Large intestine (tissue), 12 donors: ENCODE measurements at places on chromosomes 5 and 9.

DNA sequence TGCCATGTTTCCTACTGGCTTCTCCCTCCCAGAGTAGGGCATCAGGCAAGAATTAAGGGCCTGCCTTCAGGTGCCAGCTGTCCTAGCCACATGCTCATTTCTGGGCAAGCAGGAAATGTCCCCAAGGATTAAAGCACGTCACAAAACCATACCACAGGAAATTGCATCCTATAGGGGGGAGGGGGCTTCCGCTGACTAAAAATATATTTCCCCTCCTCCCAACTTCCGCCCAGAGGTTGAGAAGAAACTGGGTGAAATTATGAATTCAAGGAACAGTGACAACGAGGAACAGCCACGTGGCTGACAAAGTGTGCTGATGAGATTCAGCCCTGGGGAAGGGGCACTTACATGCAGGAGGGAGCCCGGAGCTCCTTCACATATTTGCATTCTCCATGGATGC, 4.1 kb downstream of the HBEGF start:
- peaks cover 24% of the 10 kb centered on the region for H3K4me1 ChIP-seq
- H3K36me3 ChIP-seq = peaks cover 2% of the 10 kb centered on the region
- H3K27ac ChIP-seq = no peak overlapping the region
- H3K27me3 ChIP-seq = peaks cover 4% of the 10 kb centered on the region

DNA sequence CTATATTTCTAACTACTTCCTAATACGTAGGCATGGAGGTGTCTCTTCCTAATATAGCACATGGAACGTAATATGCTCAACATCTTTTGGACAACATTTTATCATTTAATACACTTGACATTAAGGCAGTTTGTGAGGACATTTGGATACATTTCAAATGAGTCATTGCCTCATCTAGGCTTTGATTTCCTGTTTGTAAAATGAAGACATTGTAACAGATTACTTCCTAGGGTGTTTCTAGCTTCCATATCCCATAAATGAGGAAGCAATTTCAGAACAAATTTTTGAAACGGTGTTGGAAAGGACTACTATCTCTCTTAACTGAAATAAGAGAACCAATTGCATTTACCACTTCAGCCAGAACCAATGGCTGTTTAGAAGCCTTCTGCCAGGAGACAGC, 38.7 kb downstream of the SLC28A3 start:
- H3K27me3 ChIP-seq = no peaks in the 10 kb centered on the region
- H3K36me3 ChIP-seq = no peaks in the 10 kb centered on the region
- no peak overlapping the region for H3K27ac ChIP-seq
- no peaks in the 10 kb centered on the region for H3K4me1 ChIP-seq
- DNase-seq = no peak

- DNase-seq = no peak
- no peaks in the 10 kb centered on the region for H3K36me3 ChIP-seq
- no peak overlapping the region for H3K27ac ChIP-seq
These were observed 7.7 kb upstream of the PTPDC1 start for GRCh38 chr9:94076557-94076956.

DNA sequence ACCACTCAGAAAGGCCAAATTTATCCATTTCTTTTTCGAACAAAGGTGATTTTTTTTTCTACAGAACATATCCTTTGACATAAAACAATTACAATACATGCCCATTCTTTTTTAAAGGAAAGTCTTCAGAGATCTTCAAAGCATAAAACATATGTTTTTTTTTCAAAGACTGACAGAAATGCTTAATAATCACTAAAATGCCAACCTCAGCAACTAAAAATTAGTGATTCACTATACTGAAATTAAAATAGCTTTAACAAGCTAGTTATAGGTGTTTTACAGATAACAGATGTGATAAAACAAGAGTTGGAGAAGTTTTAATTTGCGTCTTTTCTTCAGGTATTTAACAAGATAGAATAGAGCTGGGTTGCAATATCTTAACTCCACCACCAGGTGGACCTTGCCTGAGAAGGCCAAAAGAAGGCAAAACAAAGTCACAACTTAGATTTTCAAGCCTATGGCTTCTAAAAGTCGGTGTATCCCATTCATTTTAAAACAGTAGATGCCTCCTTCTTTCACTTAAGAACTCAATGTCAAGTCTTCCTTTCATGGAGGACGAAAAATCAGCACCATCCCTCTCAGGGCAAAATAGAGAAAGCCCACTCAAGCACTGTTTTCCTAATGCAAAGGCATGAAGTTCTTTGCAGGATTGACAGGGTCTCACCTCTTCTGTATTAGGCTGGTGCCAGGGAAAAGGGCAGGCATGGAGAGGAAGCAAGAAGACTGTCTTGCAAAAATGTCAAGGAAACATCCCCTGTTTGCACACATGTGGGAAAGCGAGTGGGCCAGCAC, 31.1 kb upstream of the CPLX2 start:
- H3K27ac ChIP-seq = no peak overlapping the region
- H3K4me1 ChIP-seq = no peaks in the 10 kb centered on the region

GRCh38 chr5:6338871-6339270, 39.5 kb downstream of the MED10 start:
- H3K4me3 ChIP-seq = no peak overlapping the region
- no peak for DNase-seq
- no peaks in the 10 kb centered on the region for H3K27me3 ChIP-seq

GRCh38 chr9:6689893-6690674, 44.6 kb upstream of the GLDC start:
- no peaks in the 10 kb centered on the region for H3K4me1 ChIP-seq
- no peak for DNase-seq
- H3K4me3 ChIP-seq = no peak overlapping the region
- no peaks in the 10 kb centered on the region for H3K36me3 ChIP-seq

DNA sequence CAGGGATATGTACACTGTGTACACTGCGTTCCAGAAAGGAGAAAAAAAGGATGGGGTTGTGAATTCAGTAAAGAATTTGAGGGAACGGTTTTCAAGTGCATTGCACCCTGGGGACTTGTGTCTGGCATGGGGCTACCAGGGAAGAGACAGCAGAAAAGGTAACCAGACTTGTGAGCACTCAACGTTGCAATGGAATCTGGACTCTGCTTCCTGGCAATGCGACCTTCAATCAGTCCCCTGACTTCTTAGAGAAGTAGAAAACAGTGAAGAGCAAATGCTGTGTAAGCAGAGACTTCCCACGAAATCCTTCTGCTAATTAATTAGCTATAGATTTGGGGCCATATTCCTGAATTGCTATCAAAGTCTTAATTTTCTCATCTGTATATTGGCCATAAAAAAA, 36.3 kb downstream of the MACIR start:
- H3K4me1 ChIP-seq = no peaks in the 10 kb centered on the region
- no peaks in the 10 kb centered on the region for H3K36me3 ChIP-seq
- H3K27me3 ChIP-seq = no peaks in the 10 kb centered on the region
- DNase-seq = peak; percentile 57
- H3K4me3 ChIP-seq = no peak overlapping the region
- H3K27ac ChIP-seq = peak overlapping the region; percentile 16

GRCh38 chr9:21037278-21037677, 5.8 kb upstream of the HACD4 start:
- DNase-seq = no peak
- H3K4me3 ChIP-seq = no peak overlapping the region
- H3K27me3 ChIP-seq = no peaks in the 10 kb centered on the region
- H3K36me3 ChIP-seq = no peaks in the 10 kb centered on the region

DNA sequence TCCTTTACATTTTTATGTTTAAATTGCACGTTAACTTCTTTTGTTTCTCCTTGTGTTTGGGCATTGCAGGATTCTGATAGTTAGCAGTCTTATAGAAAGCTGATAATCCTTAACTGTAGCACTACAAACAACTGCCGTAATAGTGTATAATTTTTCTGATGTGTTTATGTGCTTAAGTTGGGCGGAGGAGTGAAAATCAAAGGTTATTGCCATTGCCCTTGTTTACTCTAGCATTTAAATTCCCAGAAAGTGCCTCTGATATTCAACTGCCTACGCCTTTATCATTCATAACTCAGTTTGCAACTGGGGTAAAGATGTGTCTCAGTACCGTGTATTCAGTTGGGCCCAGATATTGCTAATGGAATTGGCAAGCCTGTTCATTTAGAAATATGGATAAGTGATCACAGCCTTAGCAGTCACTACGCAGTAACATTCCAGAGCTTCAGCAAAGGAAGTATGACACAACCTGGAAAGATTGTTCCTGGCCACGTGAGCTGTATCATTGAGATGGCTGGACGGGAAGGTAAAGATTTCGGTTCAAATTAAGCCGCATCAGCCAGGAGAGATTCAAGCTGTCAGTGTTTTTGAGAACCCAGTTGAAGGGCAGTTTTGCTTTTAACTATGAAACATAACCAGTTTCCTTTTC, 28.1 kb upstream of the LRRTM2 start:
- DNase-seq = no peak
- H3K27me3 ChIP-seq = no peaks in the 10 kb centered on the region
- H3K4me1 ChIP-seq = no peaks in the 10 kb centered on the region
- peaks cover 67% of the 10 kb centered on the region for H3K36me3 ChIP-seq

DNA sequence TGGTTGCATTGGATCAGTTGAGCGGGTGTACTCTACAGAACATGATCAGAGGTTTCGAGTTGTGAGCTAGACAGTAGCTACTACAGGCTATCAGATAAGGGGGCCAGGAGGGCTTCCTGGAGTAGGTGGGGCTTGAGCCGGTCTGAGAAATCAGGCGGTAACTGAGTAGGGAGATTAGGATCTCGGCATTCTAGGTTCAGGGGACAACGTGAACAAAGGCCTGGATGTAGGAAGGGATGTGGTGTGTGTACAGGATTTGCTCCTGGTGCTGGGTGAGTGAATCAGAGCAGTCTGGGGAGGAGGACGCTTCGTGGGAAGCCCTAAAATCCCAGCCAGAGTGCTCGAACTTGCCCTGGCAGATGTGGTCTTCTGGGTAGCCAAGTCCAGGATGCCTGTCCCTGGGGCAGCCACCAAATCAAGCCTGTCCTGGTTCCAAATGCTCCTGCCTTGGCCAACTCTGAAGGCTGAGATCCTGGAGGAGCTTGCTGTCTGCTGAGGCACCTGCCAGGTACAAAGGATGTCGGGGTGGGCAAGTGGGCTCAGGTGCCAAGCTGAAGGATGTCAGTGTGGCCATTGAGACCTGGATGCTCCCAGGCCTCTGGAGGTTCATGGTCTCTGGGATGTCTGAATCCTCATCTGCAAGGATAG, 33.4 kb downstream of the STC2 start:
- H3K27me3 ChIP-seq = peaks cover 47% of the 10 kb centered on the region
- peaks cover 3% of the 10 kb centered on the region for H3K4me1 ChIP-seq
- H3K4me3 ChIP-seq = no peak overlapping the region
- no peak for DNase-seq
- H3K36me3 ChIP-seq = no peaks in the 10 kb centered on the region

- H3K4me1 ChIP-seq = peaks cover 23% of the 10 kb centered on the region
- peak; percentile 91 for DNase-seq
- no peaks in the 10 kb centered on the region for H3K27me3 ChIP-seq
These were observed 3.8 kb downstream of the ATP6V1G1 start for GRCh38 chr9:114591291-114591787.
